ENCODE measurements at places on chromosomes 6 and 20.

- no peak for DNase-seq
These were observed 185.8 kb upstream of the TENT5A start for GRCh38 chr6:81938014-81938856.

GRCh38 chr6:129552413-129552812, 157.6 kb downstream of the ARHGAP18 start:
- no peak for DNase-seq

GRCh38 chr20:4812216-4812615, 90.5 kb downstream of the PRND start:
- no peak for DNase-seq

- no peak for DNase-seq
These were observed at the start of gene PTK6 for GRCh38 chr20:63536997-63537524. TSS of gene PTK6 (minus strand) at chr20:63537376. CDS start at chr20:63537314, 62 bp downstream.
